Renal cortex interstitium (tissue), 15 donors: ENCODE measurements at places on chromosomes 5 and 9. TPM values are rescaled to one million over a fixed set of nuclear protein-coding genes. Genes with fewer than 3 reads are reported as not detected.

- DNase-seq, result no peak
Observed at GRCh38 chr9:34179213-34180136, 632 bp downstream of the UBAP1 start.

DNA sequence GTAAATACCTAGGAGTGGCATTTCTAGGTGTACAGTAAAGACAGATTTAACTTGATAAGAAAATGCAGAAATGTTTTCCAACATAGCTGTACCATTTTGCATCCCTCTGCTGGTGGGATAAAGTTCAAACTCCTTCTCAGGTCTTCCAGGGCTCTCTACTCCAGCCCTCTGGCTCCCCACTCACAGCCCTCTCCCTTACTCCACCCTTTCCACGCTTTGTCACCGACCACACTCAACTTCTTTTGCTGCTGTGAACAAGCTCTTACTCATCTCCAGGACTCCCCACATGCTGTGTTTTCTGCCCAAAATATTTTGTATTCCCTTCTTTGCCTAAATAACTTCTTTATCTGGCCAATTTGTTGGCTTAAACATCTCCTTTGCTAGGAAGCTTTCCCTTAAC lies 90.6 kb upstream of the OSMR start:
- DNase-seq, result no peak

- no peak for DNase-seq
Observed at GRCh38 chr9:134741846-134742245, 100.2 kb downstream of the COL5A1 start.

- no peak for DNase-seq
Observed at GRCh38 chr5:137612576-137612975, 113.5 kb upstream of the SPOCK1 start.

DNA sequence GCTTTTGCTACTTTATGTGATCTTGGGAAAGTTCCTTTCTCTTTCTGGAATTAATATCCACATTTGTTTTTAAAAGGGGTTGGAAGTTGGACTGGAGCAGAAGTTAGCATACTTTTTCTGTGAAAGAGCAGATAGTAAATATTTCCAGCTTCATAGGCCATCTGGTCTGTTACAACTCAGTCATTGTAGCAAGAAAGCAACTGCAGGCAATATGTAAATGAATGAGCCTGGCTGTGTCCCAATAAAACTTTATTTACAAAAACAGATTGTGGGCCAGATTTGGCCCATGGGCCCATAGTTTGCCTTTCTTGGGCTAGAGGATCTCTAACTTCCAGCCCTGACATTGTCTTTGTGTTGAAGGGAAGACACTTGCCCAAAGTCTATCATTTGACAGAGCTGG lies 104.4 kb downstream of the ACTL7B start:
- no peak for DNase-seq

- DNase-seq, result no peak
Observed at GRCh38 chr5:164020116-164020515, 514.7 kb downstream of the MAT2B start.

DNA sequence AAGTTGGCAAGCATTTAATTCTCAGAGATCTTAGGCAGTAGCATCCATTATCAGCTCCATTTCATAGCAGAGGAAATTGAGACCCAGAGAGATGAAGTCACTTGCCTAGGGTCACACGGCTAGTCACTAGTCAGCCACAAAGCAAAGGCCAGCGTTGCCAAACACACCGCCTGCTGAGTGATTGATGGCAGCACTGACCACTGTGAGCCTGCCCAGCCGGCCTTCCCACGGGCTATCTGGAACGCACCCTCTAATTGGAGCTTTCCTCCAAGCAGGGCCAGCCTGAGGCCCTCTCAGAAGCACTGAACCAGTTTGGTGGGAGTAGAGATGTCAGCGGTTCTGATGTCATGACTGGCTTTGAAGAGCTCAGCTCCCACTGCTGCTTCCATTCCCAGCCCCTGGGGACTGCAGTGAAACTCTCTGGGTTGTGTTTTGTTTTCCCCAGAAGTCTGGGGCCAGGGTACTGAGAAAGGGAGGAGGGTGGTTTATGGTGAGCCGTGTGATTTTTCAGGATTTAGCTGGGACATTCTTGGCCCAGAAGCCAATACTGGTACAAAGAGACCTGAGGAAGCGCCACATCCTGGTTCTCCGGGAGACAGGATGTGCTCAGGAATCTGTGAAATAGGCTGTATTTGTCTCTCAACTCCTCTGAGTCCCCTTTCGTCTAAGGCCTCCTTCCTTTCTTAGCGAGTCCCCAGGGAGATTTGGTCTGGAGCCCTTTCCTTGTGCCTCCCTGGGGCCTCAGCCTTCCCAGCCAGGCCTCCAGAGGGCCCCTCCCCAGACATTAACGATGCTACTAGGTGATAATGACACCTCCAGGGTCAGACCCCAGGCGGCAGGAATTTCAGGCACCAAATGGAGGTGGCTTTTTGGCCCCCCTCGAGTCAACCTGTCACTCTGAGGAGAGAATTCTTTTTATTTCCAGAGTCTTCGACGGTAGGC lies 44.5 kb downstream of the SPRY4 start:
- peak; percentile 57 for DNase-seq

Gene PHF24
- polyA plus RNA-seq, result 0.47 TPM

Gene RFK
- 27.9 TPM for polyA plus RNA-seq

Gene ADRB2
- 0.47 TPM for polyA plus RNA-seq

Gene SLC6A18
- 0.12 TPM for polyA plus RNA-seq

Gene CNTNAP3
- 5.0 TPM for polyA plus RNA-seq

Gene SPINK13
- 0.30 TPM for polyA plus RNA-seq

Gene RPL7A
- 2,380 TPM for polyA plus RNA-seq
